Dermis blood vessel endothelial cell (primary cell): ENCODE measurements at places on chromosomes 16 and 17. TPM values are rescaled to one million over a fixed set of nuclear protein-coding genes. Genes with fewer than 3 reads are reported as not detected.

- DNase-seq: no peak
Measured at GRCh38 chr17:65573282-65573602, 11.8 kb upstream of the AXIN2 start.

DNA sequence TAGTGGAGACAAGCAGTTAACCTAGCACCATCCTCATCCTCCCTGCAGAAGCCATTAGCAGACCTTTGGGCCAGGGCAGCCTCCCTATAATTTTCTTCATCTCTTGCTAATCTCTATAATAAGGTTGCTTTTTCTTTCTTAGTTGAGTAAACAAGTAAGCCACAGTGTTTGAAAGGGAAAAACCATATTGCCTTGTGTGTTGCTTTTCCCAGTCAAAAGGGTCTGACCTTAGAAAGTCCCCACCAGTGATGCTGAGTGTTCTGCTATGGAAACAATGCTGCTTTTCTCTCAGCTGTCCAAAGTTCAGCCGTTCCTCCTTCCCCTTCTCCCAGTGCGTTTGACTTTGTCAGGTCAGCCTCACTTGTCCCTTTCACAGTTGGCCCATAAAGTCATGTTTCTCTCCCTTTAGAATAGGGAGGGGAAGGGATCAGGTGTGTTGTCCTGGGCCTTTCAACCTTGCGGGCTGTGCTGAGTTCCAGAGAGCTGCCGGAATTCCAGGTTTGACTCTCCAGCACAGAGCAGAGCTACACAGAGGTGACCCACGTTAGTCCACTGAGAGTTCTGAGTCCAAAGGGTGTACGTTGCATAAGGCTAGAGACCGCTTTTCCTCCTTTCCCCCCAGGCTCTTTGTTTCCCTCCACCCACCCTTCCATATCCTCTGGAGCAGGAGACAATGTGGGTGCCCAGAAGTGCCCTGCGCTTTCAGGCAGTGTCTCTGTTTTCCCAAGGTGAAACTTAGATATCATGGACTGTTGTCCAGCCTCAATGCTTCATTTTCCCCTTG is 15.9 kb upstream of the CLEC18C start:
- no peak for DNase-seq

- no peak for DNase-seq
Measured at GRCh38 chr17:77329741-77330531, 189.2 kb downstream of the SEC14L1 start.

GRCh38 chr16:51210087-51210486 is 59.0 kb upstream of the SALL1 start:
- no peak for DNase-seq

DNA sequence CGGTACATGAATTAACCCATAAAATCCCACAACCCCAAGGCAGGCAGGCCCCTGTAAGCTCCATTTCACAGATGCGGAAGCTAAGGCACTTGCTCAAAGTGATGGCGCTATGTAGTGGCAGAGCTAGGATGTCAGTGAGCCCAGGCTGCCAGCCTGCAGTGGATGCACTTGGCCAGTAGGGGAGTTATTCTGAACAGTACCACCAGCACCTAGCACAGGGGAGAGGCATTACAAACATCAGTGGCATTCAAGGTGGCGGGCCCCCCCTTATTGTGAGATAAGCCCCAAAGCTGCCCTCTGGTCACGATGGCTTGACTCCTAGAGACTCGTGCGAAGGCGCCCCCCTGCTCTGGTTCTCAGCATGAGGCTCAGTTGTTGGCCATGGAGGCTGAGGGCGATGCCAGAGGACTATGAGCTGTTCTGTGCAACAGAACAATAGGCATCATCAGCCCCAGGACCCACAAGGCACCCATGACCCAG is 33.8 kb downstream of the GTF3C1 start:
- peak; percentile 62 for DNase-seq

DNA sequence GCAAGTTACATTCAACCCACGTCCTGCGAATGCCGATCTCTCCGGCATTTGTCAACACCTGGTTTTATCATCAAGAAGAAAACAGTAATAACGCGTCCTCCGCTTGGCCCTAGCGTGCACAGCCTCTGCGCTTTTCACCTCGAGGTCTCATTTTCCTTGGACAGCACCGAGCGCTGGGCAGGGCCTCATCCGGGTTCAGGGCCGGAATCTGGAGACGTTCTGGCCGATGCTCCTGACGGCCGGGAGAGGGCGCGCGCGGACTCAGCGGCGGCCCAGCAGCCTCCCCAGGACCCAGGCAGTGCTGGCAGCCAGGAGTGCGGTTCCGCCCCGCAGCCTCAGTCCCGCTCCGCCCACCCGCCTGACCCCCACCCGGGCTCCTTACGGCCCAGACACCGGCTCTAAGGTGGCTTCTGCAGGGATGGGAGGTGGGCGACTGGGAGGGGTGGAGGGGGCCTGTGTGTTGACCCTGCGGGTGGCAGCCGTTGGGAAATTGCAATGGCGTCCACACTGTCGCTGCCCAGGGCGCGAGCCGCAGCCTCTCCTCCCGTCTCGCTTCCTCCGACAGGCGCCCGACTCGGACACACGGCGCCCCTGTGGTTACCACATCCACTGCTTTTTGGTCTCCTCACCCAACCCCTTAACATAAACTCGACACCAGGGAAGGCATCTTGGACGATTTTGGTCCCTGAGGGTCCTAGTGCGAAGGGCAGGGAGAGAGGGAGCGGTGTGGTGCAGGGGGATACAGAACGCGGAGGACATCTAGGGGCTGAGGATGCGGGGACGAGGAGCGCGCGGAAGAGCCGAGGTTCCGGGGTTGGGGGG is 7.4 kb upstream of the FLYWCH1 start:
- DNase-seq: peak; percentile 93

- DNase-seq: peak; percentile 55
Measured at GRCh38 chr16:50671644-50672260, 9.4 kb downstream of the SNX20 start.

GRCh38 chr17:9205520-9206409 is 184.5 kb downstream of the NTN1 start:
- no peak for DNase-seq

GRCh38 chr16:7458144-7458543 is 125.5 kb downstream of the RBFOX1 start:
- DNase-seq: no peak

The KRTAP4-11 gene
- total RNA-seq: not detected in 2 replicates

The FNDC8 gene
- total RNA-seq: not detected in 2 replicates
